EH (cell line): ENCODE measurements at places on chromosomes 2 and 18.

- DNase-seq = no peak
Measured at GRCh38 chr2:31362581-31362980, 52.0 kb downstream of the XDH start.

DNA sequence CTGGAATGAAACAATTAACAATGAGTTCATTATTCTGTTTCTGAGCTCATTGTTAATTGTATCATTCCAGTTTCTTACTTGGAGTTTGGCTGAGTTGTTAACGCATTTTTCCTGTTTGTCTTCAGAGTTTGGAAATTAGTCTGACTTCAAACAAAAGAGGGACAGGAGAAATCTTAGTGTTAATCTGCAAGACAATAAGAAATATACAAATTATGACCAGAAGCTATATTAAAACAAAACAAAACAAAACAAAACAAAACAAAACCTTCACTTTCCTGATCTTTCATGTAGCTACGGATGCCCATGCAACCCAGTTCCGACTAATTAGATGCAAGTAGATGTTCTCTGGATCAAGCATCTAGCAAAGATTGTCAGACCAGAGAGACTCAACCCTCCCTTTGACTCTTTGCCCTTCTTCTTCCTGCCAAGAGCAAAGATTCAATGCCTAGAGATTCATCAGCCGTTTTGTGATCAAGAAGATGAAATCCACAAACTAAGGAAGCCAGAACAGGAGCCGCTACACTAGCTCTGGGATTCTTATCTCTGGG is 686.2 kb upstream of the FSHR start:
- DNase-seq = no peak

DNA sequence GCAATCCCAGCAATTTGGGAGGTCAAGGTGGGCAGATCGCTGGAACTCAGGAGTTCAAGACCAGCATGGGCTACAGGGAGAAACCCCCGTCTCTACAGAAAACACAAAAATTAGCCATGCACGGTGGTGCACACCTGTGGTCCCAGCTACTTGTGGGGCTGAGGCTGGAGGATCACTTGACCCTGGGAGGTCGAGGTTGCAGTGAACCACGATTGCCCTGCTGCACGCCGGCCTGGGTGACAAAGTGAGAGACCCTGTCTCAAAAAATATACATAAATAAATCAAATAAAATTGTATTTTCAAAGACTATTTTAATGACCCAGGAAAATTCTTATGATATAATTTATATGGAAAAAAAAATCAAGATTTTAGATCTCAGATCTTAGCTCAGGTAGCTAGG is 191.5 kb downstream of the ZFP36L2 start:
- DNase-seq = no peak

GRCh38 chr2:191488135-191488534 is 189.8 kb upstream of the NABP1 start:
- no peak for DNase-seq

DNA sequence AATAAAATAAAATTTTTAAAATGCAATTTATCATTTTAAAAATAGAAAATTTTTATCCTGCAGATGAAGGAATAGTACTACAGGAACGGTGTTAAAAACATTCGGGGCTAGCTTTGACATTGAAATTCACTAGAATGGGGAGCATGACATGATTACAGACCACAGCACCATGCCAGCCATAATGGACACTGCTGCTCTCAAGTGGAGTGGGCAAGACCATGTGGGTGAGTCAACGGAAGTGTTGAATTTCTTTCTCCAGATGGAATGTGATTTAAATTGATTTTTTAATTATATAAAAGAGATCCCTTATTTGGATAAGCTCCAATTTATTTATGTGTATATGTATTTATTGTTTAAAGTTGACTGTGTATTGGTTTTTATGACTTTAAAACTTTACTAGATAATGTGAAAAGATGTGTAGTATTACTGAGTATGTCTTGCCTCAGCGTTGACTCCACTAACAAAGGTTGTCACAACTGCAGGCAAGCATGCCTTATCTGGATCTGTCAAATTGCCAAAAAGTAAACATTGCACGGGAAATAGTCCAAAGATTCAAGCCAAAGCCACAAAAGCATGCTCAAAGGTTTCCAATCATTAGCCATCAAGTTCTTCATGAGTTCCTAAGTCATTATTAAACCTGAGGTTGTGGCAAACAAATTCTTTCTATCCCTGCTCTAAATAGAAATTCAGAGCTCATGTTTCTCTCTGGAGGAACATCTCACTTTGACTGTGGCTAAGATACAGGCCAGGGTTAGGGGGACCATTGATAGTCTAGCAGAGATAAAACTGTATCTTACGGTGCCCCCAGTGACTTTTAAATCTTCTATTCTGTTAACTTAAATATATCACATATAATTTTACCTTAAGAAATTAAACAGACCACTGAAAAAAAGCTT is 536.9 kb downstream of the TMX3 start:
- DNase-seq = peak; percentile 99

- DNase-seq = no peak
Measured at GRCh38 chr2:17607379-17607778, 66.9 kb downstream of the VSNL1 start.

DNA sequence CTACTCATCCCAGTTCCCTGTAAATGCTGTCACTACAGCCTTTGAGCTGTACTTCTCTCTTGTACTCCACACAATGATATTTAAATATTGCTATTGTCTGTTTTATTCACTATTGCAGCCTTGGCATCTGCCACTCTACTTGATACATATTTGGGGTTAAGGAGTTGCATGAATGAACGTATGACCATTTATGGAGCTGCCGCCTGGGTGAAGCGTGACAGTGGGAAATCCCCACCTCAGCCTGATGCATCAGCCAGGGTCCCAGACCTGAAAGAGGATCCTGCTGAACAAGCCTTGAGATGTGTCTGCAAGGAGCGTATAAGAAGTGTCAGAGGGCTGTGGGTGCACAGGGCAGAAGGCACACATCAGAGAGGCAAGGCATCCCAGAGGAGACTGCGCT is 39.1 kb downstream of the MRPL35 start:
- no peak for DNase-seq
